ENCODE measurements at places on chromosomes 7 and 10. TPM values are rescaled to one million over a fixed set of nuclear protein-coding genes. Genes with fewer than 3 reads are reported as not detected.

Gene UPK3BL1
- 11.8 TPM for total RNA-seq

Gene AGR2
- 9.3 TPM for total RNA-seq

Gene SLC13A1
- 0.19 TPM for total RNA-seq

Gene ZMIZ1
- total RNA-seq = 21.3 TPM

Gene OR6B1
- not detected for total RNA-seq

Gene NT5C3A
- 24.7 TPM for total RNA-seq

Gene SHH
- total RNA-seq = 0.22 TPM

Gene ELN
- 73.5 TPM for total RNA-seq

Gene HOXA5
- total RNA-seq = not detected

Gene CLCN1
- total RNA-seq = 0.06 TPM

Data from pancreas (tissue), 10 donors.